ENCODE measurements at places on chromosomes 16 and 17.

DNA sequence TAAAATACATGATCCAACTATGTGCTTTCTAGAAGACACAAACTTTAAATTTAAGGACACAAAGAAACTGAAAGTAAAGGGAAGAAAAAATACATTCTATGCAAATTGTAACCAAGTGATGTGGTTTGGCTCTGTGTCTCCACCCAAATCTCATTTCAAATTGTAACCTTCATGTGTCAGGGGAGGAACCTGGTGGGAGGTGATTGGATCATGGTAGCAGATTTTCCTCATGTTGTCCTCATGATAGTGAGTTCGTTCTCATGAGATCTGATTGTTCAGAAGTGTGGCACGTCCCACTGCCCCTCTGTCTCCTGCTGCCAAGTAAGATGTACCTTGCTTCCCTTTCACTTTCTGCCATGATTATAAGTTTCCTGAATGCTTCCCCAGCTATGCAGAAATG, 15.0 kb downstream of the OR1A1 start:
- DNase-seq = no peak

DNA sequence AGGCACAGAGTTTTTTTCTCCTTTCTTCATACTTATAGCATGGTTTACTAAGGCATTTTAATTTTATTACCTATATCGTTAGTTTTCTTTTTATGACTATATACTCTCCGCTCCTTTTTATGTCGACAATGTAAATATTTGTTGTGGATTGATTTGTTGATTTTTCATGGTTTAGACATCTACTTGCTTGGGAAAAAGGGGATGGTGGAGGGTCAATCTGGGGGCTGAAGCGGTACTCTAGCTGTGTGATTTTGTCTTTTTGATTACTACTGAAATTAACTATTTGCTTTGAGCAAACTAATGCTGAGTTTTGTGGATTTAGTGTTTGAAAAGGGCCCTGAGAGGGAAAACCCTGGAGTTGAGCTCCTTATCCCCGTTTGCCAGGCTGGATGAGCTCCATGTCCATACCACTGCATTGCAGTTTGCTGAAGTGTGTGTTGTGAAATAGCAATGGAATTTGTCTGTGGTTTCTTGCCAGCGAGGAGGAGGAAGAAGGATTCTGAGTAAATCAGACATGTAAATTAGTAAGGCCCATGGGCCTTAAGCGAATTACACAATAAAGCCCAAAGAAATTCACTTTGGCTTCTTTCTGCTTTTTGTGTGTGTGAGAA, 72.0 kb downstream of the FTO start:
- peak; percentile 88 for DNase-seq

GRCh38 chr16:51349626-51350025, 198.6 kb upstream of the SALL1 start:
- no peak for DNase-seq

DNA sequence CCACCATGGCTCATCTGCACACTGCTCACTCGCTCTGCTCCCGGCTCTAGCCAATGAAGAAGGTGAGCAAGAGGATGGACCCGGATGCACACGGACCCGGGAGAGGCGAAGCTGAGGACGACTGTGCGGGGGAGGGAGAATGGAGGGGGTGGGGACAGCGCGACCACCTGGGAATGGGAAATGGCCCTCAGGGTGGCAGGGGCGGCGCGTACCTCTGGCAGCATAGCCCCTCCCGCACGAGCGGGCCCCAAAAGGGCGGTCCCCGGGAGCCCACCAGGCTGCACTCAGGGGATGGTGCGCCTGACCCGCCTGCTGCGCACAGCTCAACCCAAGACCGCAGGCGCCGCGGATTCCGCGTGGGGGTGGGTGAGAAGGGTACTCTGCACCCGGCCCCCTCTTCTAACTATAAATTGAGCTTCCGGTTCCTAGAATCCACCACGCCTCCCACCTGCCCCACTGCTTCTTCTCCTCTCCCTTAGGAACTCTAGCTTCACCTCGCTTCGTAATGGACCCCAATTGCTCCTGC, 6.1 kb downstream of the MT1H start:
- no peak for DNase-seq
